ENCODE measurements at places on chromosomes 12 and 14. TPM values are rescaled to one million over a fixed set of nuclear protein-coding genes. Genes with fewer than 3 reads are reported as not detected.

SLC16A7 gene
- total RNA-seq = 36.8 TPM

SLC7A8 gene
- total RNA-seq = 17.8 TPM

BHLHE41 gene
- 4.6 TPM for total RNA-seq

ST8SIA1 gene
- total RNA-seq = not detected

RPL10L gene
- not detected for total RNA-seq

SERPINA6 gene
- 10.9 TPM for total RNA-seq

TTC6 gene
- total RNA-seq = not detected

CEP170B gene
- total RNA-seq = 41.9 TPM

SMIM41 gene
- total RNA-seq = 0.26 TPM

PRPH gene
- not detected for total RNA-seq

PPM1H gene
- 6.3 TPM for total RNA-seq

CLEC14A gene
- 9.9 TPM for total RNA-seq

SLC25A21 gene
- total RNA-seq = not detected

GPR65 gene
- total RNA-seq = not detected

NOVA1 gene
- total RNA-seq = 0.78 TPM

ERBB3 gene
- 72.9 TPM for total RNA-seq

SPIC gene
- not detected for total RNA-seq

GLIPR1L2 gene
- total RNA-seq = not detected

WNT1 gene
- not detected for total RNA-seq

SYCP3 gene
- total RNA-seq = 0.26 TPM

SNRPF gene
- 7.6 TPM for total RNA-seq

FGF23 gene
- total RNA-seq = not detected

OTOGL gene
- 0.33 TPM for total RNA-seq

KRT85 gene
- not detected for total RNA-seq

RERGL gene
- not detected for total RNA-seq

KERA gene
- not detected for total RNA-seq

SERPINA12 gene
- not detected for total RNA-seq

PTHLH gene
- total RNA-seq = 0.78 TPM

SLC38A4 gene
- total RNA-seq = 2.0 TPM

PLEK2 gene
- 7.5 TPM for total RNA-seq

SCN8A gene
- total RNA-seq = 4.9 TPM

TMPRSS12 gene
- total RNA-seq = not detected

DAO gene
- total RNA-seq = not detected

CMAS gene
- 20.8 TPM for total RNA-seq

TSPAN11 gene
- 0.66 TPM for total RNA-seq

GPRC5D gene
- total RNA-seq = not detected

NRIP2 gene
- 0.26 TPM for total RNA-seq

PLCZ1 gene
- not detected for total RNA-seq

CCDC197 gene
- not detected for total RNA-seq

SYNDIG1L gene
- not detected for total RNA-seq

SMCO3 gene
- total RNA-seq = 1.3 TPM

GATC gene
- 24.1 TPM for total RNA-seq

HOTAIR gene
- total RNA-seq = not detected

KRT86 gene
- total RNA-seq = 1.8 TPM

ZDHHC22 gene
- total RNA-seq = not detected

PTGER2 gene
- total RNA-seq = not detected

KRT73 gene
- total RNA-seq = 1.3 TPM

DEPDC4 gene
- not detected for total RNA-seq

CELA1 gene
- not detected for total RNA-seq

TTC9 gene
- 2.6 TPM for total RNA-seq

PTGDR gene
- not detected for total RNA-seq

ADCY4 gene
- 10.6 TPM for total RNA-seq

MYH6 gene
- 0.26 TPM for total RNA-seq

SRRM4 gene
- not detected for total RNA-seq

TPI1 gene
- total RNA-seq = 152 TPM

LTA4H gene
- 57.6 TPM for total RNA-seq

WASHC3 gene
- total RNA-seq = 18.5 TPM

RNASE4 gene
- total RNA-seq = 41.8 TPM
